ENCODE measurements at places on chromosomes 13 and 19.

- no peak for DNase-seq
These were observed 53.1 kb downstream of the ATP7B start for GRCh38 chr13:51958217-51958547.

GRCh38 chr13:26485786-26486185 is 71.7 kb upstream of the WASF3 start:
- no peak for DNase-seq

GRCh38 chr13:45055902-45056648 is 64.2 kb upstream of the GTF2F2 start:
- DNase-seq, result no peak

DNA sequence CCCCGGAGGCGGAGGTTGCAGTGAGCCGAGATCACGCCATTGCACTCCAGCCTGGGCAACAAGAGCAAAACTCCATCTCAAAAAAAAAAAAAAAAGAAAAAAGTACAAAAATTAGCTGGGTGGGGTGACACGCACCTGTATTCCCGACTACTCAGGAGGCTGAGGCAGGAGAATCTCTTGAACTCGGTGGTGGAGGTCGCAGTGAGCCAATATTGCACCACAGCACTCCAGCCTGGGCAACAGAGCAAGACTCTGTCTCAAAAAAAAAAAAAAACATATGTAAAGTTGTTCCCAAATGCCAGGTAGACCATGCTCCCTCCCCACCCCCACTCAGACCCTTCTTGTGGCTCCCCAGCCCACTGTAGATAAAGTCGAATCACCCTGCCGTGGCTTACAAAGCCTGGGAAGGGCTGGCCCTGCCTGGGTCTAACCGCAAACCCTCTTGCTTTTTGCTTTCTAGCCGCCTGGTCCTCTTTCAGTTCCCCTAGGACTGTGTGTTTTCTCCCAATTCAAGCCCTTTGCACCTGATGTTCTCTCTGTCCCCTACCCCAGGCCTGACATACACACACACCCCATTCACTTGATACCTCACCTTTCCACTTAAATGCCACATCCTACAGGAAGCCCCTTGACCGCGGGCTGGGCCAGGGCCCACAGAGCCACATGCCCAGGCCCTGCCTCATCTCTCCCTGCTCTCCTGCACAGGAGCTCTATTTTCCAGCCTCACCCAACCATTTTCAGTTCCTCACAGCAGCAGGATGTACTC is 34.4 kb downstream of the MAP4K1 start:
- DNase-seq, result no peak

GRCh38 chr13:86918682-86919081 is 752.5 kb upstream of the SLITRK5 start:
- no peak for DNase-seq

Measured in stimulated activated CD4-positive, alpha-beta T cell treated with anti-CD3 and anti-CD28 coated beads, Interleukin-4, amount 100 ng/mL, for 4 hours (primary cell).